ENCODE measurements at places on chromosomes 13 and 19.

GRCh38 chr19:34639491-34640085 lies 37.4 kb downstream of the SCGB2B2 start:
- peak; percentile 41 for ATAC-seq

DNA sequence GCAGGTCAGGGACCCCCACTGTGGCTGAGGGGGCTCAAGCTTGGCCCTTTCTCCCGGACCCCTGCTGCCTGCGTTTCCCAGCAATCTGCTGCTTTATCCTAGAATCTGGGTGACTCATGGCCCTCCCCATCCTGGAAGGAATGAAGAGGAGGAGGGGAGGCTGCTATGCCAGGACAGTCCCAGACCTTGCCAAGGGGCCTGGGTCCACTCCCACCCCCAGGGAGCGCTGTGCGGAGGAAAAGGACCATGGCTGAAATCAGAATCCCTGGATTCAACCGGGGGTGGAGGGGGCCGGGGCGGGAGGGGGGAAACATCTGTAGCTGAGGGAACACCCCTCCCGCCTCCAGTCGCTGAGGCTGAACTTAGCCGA lies 20.5 kb downstream of the ZNF114 start:
- ATAC-seq, result peak; percentile 22

DNA sequence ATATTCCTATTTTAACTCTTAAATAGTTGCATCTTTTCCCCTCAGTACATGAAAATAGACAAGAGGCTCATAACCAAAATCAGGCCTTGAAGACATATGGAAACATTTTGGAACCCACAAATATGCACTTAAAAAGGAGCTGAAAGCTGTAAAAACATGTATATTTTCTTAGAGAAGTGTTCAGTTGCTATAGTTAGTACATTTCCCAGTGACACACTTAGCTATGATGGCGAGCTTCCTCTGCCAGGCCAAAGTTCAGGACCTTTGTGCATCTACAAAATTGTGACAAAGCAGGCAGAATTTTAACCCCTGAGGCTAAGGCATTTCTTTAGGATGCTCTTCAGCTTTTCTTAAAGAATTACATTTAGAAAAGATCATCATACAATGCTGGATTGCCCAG lies 54.5 kb downstream of the RCBTB2 start:
- ATAC-seq, result no peak

DNA sequence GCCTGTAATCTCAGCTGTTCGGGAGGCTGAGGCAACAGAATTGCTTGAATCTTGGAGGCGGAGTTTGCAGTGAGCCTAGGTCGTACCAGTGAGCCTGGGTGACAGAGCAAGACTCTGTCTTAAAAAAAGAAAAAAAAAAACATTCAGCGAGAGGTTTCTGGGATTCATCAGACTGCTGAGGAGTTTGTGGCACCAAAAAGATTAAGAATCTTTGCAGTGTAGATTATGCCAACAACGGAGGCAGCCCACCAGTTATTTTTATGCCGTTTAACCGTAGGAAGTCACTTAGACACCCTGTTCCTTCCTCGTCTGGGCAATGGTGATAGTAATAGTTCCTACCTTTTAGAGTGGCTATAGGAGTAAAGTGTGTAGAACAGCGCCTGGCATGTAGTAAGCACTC lies 2.5 kb downstream of the COX6B1 start:
- no peak for ATAC-seq

DNA sequence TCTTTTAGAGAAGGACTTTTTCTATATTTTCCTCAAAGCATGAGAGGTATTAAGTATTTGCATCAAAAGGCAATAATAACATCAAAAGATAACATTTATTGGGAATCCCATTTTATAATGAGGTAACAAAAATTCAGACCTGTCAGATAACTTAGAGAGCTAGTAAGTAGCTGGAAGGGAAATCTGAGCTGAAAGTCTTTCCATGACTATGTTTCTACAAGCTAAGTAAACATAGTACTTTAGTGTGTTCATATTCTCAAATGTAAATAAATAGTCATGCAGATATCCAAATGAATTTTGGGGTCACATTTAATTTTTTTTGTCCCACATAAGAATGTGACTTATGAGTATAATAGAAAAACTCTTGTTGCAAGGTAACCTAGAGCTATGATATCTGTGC lies 87.3 kb upstream of the FBXL3 start:
- ATAC-seq, result no peak

GRCh38 chr19:18007044-18007916 lies 690 bp upstream of the ARRDC2 start:
- peak; percentile 83 for ATAC-seq

Measured in esophagus mucosa (tissue), 1 donor.